ENCODE measurements at places on chromosomes 12 and 14.

GRCh38 chr14:54447231-54447692 is 6.1 kb upstream of the CNIH1 start:
- no peak for DNase-seq

GRCh38 chr12:125525879-125526278 is 460.6 kb downstream of the AACS start:
- DNase-seq, result no peak

GRCh38 chr12:123945287-123946151 is 27.1 kb downstream of the CCDC92 start:
- DNase-seq, result no peak

DNA sequence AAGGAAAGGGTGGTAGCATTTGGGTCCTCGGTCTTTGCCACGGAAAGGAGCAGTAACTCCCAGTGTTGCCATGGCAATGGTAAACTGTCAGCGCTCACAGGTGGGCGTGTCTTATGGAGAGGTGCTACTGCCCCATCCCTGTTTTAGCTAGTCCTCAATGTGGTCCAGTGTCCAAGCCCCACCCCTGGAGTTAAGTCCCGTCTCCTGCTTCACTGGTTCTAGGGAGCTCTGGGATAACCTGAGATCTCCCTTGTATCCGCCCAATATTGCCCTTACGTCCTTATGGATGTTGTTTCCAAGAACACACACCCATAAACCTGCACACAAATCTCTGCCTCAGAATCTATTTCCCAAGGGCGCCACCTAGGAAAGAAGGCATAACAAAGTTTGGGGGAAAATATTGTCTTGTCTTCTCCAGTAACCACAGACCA is 64.2 kb downstream of the SPRING1 start:
- peak; percentile 8 for DNase-seq

DNA sequence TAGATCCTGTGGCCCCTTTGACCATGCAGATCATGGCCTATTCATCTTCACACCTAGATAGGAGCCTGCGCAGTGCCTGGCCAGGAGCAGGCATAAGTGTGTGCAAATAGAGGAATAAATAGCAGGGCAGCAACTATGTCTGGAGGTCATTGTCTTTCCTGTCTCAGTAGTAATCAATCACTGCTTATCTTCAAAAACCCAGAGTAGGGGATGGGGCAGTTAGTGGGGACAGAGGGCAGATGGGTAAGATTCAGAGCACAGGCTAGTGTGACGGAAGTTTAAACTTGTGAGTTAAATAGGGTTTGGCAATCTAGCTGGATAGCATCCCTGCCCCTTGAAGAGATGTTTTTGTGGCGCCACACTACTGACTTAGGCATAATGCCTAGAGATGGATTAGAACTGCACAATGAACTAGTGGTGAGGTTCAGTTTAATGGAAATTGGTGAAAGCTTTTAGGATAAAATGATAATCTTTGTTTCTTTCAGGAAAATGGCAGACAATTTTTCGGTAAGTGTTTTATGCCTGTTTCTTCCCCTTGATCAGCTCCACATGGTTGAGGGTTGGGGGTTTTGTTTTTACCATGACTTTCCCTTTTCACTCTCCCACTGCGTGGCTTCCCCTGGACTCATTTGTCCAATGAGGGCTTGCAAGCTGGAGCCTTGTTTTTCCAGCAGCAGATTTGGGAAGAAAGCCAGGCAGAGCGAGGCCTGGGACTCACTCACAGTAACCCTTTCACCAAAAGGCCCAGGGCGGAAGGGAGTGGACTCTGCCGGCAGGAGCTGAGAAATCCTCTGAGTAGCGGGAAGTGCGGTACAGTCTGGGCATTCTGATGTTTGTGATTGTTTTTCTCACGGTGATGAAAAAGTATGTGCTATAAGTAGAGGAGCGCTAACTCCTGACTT is 8.1 kb downstream of the LGALS3 start:
- DNase-seq, result no peak

DNA sequence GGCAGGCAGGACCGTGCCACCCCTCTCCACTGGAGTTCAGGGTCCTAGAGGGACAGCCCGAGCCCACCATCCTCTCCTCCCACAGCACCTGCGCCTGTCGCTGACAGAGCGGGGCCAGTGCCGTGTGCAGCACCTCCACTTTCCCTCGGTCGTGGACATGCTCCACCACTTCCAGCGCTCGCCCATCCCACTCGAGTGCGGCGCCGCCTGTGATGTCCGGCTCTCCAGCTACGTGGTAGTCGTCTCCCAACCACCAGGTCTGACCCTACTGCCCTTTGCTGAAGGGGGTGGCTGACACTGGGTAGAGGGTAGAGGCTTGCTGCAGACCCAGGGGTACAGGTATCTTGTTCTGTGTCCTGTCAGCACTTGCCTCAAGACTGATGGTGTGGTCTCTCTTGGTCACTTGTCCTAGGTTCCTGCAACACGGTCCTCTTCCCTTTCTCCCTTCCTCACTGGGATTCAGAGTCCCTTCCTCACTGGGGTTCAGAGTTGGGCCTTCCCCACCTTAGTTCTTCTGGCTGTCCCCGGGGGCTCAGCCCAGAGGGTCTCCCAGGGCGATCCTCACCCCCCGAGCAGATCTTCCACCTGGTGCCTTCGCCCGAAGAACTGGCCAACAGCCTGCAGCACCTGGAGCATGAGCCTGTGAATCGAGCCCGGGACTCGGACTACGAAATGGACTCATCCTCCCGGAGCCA is 42.0 kb downstream of the SH2B3 start:
- no peak for DNase-seq

Measured in CD4-positive, CD25-positive, alpha-beta regulatory T cell (primary cell).